ENCODE measurements at places on chromosomes 6 and 20. TPM values are rescaled to one million over a fixed set of nuclear protein-coding genes. Genes with fewer than 3 reads are reported as not detected.

SRMS gene
- not detected for polyA plus RNA-seq

MAFB gene
- polyA plus RNA-seq, result 0.14 TPM

XKR7 gene
- polyA plus RNA-seq, result not detected

TFAP2A gene
- polyA plus RNA-seq, result 2.3 TPM

BYSL gene
- 18.1 TPM for polyA plus RNA-seq

CDH4 gene
- polyA plus RNA-seq, result 2.1 TPM

DNA sequence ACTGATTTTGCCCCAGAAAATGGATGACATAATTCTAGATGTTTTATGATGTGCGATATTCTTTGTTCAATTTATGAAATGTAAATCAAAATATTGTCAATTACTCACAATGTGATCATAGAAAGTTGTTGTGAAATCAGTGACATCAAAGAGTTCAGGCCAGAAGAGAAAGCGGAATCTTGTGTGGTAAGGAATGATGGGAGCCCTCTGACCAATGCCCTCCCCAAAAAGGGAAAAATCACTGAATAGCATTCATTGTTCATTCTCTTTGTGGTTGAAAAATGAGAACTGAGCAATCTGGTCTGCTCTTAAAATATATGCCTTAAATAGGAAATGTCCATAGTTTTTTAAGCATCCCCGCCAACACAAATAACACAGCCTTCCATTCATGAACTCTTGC, 247.1 kb upstream of the GRIK2 start:
- no peak for DNase-seq

- DNase-seq, result no peak
Observed at GRCh38 chr6:167116109-167116837, 6.6 kb upstream of the CCR6 start.

DNA sequence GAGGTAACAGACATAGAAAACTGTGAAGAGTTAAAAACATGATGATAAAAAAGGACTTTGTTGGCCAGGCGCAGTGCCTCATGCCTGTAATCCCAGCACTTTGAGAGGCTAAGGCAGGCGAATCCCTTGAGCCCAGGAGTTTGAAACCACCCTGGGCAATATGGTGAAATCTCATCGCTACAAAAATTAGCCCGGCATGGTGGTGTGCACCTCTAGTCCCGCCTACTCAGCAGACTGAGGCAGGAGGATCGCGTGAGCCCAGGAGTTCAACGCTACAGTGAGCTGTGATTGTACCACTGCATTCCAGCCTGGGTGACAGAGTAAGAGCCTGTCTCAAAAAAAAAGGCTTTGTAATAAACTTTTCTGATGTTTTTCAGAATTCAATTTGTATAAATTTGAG, 60.1 kb downstream of the GFOD1 start:
- DNase-seq, result no peak

GRCh38 chr6:37779111-37779800, 40.3 kb upstream of the ZFAND3 start:
- no peak for DNase-seq

DNA sequence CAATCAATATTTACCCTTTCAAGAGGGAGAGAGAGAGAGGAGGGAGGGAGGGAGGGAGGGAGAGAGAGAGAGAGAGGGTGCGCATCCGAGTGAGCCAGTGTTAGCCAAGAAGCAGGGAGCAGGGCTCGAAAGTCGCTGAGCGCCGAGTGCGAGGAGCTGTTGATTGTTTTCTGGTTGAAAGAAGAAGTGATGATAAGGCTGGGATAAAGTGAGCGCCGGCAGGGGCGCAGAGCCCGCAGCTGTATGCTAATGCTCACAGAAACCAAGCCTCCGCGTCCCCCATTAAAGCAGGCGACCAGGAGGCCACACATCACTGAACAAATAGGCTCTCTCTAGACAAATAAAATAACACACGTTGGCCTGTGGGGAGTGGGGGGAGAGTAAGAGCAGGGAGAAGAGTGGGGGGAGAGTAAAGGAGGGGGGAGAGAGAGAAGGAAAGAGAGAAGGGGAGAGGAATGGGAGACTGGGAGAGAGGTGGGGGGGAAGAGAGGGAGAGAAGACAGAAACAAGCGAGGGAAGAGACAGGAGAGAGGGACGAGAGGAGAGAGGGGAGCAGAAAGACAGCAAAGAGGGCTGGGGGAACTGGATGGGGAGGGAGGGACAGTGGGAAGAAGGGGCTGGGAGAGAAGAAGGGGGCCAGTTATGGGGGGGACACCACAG, 5.0 kb upstream of the INSM1 start:
- no peak for DNase-seq

DNA sequence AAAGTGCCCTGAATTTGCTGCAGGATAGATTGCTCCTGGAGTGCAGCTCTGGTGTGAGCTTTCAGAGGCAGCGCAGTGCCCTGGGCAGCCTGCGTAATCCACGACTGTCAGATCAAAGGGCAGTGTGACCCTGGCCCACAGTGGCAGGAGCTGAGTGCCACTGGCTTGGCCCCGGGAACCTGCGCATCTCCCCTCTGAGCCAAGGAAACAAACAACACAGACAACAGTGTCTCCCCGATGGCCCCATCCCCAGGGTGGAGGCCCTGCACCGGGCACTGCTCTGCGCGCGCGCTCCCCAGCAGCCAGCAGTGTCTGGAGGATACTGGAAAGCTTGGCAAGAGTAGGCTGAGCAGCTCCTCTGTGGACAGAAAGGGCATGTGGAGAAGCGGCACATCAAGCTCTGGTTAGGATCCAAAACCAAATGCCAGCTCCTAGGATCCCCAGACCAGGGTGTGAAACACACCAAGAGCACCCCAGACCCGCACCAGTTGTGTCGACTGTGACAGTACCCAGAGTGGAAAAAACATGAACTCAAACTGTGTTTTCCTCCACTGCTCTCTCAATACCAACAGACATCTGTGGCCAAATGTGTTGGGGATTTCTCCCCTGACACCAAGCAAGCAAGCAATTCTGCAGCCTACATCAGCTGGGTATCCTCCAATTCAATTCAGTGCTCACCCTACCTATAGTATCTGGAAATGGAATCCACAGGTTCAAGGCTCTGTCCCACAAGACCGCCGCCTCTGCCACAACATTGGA, 26.7 kb downstream of the RBCK1 start:
- DNase-seq, result no peak

- no peak for DNase-seq
Observed at GRCh38 chr6:34082864-34083626, 62.8 kb downstream of the GRM4 start.

- DNase-seq, result no peak
Observed at GRCh38 chr6:142942238-142942637, 2.7 kb downstream of the HIVEP2 start.

- no peak for DNase-seq
Observed at GRCh38 chr6:87341158-87341557, 3.5 kb upstream of the C6orf163 start.

DNA sequence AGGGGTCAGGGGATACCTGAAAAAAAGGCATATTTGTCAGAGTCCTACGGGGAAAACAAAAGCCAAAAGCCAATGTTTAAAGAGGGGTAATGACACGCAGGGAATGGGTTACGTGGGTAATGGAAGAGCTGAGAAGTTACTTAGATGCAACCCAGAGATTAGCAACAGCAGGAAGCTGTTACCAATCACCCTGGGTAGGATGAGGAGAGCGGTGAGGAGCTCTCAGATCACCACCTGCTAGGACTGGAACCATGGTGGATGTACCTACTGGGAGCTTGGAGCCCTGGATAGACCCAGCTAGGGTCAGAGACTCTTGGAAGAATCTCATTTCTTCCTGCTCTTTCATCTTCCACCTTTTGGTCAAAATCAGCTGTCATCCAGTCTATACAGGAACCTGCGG, 51.2 kb upstream of the RNF24 start:
- no peak for DNase-seq

Data from AG04450 (cell line).